ENCODE measurements at places on chromosomes 16 and 17.
A peak's percentile ranks its signal among the peaks of the same experiment; 100 is the strongest.

GRCh38 chr16:8023326-8023725 is 567.0 kb downstream of the TMEM114 start:
- DNase-seq = no peak

DNA sequence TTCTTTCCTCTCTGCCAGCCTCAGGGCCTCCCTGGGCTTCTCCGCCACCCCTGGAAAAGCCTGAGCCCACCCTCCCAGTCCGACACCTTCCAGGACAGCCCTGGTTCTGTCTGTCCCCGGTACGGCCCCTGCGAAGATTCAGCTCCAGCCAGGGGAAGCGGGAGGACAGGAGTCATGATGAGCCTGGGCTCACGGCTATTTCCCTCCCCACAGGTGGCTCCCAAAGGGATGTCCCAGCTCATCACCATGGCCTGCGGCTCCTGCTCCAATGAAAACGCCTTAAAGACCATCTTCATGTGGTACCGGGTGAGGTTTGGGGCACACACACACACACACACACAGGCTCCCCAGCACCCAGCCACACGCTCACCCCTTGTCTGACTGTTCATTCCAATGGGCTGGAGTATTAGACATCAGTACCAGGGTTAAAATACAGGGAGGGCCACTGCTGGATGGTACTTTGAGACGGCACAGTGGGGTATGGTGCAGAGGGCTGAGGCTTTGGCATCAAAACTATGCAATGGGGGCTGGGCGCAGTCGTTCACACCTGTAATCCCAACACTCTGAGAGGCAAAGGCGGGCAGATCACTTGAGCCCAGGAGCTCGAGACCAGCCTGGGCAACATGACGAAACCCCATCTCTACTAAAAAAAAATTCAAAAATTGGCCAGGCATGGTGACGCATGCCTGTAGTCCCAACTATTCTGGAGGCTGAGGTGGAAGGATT is 32.8 kb downstream of the TMEM186 start:
- no peak for DNase-seq

- no peak for DNase-seq
Observed at GRCh38 chr17:21843318-21843865, 151.1 kb downstream of the KCNJ18 start.

DNA sequence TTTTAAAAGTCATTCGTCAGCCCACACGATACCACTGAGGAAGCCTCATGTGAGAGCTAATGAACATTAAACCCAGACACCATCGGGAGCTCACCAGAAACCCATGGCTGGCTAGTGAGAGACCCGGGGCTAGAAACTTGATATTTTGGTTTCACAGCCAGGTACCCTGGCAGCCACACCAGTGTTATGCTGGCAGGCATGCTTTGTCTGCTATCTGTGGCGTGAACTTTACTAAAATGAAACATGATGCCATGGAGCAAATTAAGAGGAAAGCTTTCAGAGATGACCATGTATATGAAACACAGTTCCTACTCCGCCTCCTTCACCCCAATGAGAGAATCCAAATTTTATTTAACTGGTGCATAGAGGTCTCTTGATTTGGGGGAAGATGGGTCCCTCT is 291.2 kb downstream of the IRX3 start:
- DNase-seq = no peak

DNA sequence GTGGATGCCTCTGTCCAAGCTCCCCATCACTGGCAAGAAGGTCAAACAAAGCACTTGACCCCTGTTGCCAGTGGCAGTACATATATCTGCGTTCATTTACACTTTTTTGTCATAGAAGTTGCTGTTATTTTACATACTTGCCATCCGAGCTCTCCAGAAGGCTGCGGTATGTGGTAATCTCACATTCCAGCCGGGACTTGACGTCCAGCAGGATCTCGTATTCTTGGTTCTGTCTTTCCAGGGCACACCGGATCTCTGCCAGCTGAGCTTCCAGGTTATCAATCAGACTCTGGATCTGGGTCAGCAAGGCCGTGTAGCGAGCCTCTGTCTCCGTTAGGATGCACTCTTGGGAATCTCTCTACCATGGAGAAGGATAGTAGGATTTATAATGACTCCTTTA is 6.6 kb downstream of the KRT39 start:
- DNase-seq = no peak

DNA sequence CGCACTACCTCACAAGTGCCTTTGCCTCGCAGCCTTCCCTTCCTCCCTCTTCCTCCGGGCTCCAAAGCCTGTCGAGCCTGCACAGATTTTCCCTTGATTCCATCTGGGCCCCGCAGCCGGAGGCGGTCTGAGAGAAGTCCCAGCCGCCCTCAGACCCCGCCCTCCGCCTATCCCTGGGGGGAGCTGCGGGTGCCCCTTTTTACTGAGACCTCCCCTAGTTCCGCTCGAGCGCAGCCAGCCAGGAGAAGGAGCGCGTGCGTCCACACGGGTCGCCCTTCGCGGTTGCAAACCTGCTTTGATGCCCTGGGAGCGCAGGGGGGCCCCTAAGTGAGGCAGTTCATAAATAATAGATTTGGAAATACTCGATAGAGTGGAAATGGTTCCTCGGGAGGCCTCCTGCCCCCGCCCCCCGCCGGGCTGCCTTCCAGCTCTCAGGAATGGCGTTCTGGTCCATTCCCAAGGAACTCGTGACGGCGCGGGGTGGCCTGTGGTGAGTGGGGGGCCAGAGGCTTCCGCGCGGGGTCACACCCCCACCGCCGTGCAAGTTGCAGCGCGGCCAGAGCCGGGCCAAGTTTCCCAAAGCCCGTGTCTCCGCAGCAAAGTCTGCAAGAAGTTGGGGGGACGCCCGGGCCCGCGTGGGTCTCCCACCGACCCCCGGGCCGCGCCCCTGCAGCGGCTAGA is 610 bp downstream of the C16orf74 start:
- DNase-seq = peak; percentile 70

DNA sequence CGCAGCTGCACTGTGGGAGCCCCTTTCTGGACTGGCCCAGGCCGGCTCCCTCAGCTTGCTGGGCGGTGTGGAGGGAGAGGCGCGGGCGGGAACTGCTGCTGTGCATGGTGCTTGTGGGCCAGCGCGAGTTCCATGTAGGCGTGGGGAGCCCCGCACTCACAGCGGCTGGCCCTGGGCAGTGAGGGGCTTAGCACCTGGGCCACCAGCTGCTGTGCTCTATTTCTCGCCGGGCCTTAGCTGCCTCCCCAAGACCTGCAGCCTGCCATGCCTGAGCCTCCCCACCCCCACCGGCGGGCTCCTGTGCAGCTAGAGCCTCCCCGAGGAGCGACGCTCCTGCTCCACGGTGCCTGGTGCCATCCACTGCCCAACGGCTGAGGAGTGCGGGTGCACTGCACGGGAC is 1.7 kb downstream of the MTHFSD start:
- DNase-seq = no peak

GRCh38 chr16:19431636-19432340 is 14.1 kb downstream of the TMC5 start:
- no peak for DNase-seq

DNA sequence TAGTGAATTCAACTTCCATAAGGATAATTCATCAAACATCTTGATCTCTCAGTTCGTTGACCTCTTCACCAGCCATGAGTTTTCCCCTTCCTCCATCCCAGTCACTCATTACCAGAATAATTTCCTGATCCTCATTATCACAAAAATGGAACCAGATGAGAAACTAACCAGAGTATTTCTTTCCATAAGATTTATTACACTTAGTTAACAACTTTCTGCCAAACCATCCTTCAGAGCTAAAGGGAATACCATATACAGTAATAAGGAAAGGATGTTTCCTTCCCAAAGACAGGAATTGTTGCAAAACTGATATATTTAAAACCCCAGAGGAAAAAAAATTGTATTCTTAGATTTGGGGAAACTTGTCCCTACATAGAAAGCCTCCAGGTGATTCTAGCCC is 8.6 kb downstream of the KRTAP29-1 start:
- DNase-seq = no peak

GRCh38 chr16:9138021-9138680 is 46.7 kb downstream of the HAPSTR1 start:
- DNase-seq = no peak

DNA sequence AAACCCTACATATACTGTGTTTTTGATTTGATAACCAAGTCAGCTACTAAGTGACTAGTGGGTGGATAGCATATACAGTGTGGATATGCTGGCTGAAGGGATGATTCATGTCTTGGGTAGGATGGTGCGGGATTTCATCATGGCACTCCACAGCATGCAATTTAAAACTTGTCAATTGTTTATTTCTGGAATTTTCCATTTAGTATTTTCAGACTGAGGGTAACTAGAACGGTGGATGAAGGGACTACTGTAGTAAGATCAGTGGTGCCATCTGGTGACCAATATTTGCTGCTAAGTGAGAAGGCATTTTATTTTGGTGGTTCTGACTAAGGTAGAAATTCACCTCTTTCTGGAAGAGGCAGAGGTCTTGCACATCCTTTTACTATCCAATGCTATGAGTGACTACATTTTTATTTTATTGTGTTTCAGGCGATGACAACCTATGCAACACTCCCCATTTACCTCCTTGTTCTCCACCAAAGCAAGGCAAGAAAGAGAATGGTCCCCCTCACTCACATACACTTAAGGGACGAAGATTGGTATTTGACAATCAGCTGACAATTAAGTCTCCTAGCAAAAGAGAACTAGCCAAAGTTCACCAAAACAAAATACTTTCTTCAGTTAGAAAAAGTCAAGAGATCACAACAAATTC is 3.1 kb downstream of the CDC6 start:
- DNase-seq = peak; percentile 72

- DNase-seq = no peak
Observed at GRCh38 chr17:74864297-74864865, 4.7 kb upstream of the GRIN2C start.

DNA sequence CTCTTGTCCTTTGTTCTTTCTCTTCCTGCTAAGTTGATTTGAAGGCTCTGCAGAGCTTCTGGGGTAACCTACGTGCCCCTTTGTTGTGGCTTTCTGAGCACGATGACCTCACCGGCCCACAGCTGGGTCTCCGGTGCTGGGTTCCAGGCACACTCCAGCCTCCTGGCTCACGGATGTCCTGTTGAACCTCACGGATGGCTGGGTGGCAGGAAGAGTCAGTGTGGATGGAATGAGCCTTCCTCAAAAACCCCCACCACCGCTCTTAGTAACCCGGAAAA is 116.0 kb downstream of the SOCS1 start:
- no peak for DNase-seq

GRCh38 chr16:88706965-88707826 is 893 bp downstream of the CTU2 start:
- no peak for DNase-seq

DNA sequence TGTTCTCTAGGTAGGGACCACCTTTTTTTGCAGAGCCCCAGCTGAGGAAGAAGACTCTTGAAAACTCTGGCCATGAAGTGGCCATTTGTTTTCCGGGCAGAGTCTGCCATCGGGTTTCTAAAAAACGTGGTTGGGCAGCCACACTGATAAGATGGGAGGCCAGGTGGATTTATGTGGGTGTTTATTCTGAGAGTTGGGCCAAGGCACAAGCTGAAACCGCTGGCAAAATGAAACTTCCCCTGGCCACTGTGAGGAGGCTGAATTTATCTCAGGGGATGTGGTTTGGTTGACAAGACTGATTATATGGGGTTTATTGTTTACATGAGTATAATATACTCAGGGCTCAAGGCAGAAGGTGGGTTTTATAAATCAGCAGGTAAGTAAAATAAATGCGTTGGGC is 421.8 kb downstream of the UTP18 start:
- DNase-seq = no peak

- DNase-seq = peak; percentile 80
Observed at GRCh38 chr17:9971991-9972390, 66.9 kb upstream of the RCVRN start.

GRCh38 chr16:10897134-10897533 is 20.1 kb downstream of the CIITA start:
- DNase-seq = no peak

DNA sequence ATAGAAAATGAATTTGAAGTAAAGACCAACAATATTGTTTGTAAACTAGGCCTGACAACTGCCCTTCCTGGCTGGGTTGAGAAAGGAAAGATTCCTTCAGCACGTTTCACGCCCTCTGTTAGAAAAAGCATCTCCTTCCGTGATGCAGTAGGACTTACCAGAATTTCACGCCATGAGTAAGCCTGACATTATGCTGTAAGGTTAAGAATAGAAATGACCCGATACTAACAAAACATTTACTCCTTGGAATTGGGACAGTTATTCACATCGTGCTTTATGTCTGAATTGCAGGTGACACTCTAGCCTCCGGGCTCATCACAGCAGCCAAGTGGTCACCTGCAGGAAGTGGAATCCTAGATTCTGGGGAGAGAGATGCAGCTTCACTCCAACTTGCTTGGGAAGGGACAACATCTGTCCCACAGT is 17.5 kb downstream of the MARCHF10 start:
- DNase-seq = no peak

GRCh38 chr17:82240506-82241182 is 11.8 kb downstream of the SLC16A3 start:
- DNase-seq = no peak

DNA sequence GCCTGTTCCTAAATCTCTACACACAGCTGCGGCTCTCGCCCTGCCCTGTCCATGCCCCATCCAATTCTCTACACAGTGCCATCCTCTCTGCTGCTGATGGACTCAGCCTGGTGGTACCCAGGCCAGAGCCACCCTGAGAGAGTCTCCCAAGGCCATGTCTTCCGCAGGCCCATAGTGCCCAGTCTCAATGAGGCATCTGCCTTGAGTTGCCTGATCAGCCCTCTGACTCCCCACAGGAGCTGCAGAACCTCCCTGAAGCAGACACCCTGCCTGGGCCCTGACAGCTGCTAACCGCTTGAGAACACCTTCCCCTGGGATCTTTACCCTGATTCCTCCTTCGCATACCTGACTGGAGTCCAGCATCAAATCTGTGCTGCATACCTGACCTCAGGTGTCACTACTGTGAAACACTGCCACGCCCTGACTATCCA is 13.3 kb downstream of the TSPOAP1 start:
- no peak for DNase-seq

DNA sequence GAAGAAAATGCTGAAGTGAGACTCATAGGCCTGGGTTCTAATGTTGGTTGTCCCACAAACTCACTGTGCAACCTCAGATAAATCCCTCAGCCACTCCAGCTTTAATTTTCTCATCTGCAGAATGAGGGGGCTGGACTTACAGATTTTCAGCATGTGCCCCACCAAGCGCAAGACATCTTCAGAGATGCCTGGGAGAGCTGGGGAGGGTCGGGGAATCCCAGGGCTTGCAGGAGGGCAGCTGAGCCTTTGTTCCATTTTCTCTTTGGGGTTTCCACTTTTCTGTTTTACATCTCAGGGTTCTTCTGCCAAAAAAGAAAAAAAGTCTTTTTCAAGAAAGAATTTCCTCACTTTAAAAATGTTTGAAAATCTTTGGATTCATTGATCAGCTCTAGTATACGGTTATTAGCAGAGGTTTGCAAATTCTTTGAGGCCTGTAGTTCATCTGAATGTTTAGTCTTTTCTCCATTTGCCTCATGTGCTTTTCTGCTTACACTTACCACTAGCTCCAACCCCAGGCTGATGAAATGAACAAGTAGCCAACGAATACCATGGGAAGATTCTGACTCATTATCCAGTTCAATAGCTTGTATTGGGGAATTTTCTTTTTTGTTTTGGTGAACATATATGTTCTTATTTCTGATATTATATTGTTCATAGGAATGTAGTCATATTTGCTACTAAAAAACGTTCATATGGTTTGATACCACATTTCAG is 56.4 kb downstream of the CHD9 start:
- DNase-seq = no peak

GRCh38 chr16:88536971-88537751 is 33.0 kb upstream of the ZC3H18 start:
- no peak for DNase-seq

GRCh38 chr17:29613856-29614255 is 8.9 kb downstream of the CORO6 start:
- DNase-seq = no peak

Data from cardiac muscle cell (in vitro differentiated cells and primary cell).